Stimulated activated CD8-positive, alpha-beta memory T cell treated with anti-CD3 and anti-CD28 coated beads, Interleukin-4, amount 100 ng/mL, for 4 hours (primary cell): ENCODE measurements at places on chromosomes 12 and 14.

DNA sequence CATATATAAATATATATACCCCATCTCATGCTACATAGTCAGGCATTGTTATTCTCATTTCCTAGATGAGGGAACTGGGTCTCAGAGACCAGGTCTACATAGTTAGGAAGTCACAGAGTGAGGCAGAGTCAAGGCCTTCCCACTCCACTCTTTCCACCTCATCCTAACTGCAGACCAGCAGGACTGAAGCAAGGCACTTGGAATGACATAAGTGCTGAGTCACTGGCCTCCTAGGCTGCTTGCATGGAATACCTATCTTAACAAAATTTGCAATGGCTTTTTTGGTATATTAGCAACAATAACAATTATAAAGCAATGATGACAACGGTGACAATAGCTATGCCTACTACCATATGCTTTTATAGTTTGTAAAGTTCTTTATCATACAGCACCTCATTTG lies 5.4 kb upstream of the ANO4 start:
- no peak for DNase-seq

GRCh38 chr14:87049950-87050349 lies 943.0 kb downstream of the GALC start:
- DNase-seq: no peak

GRCh38 chr12:26435069-26435404 lies 239.7 kb downstream of the SSPN start:
- no peak for DNase-seq

- no peak for DNase-seq
These were observed 350.4 kb downstream of the BMP4 start for GRCh38 chr14:53606203-53606602.

- DNase-seq: no peak
These were observed 16.0 kb downstream of the RITA1 start for GRCh38 chr12:113201187-113202177.

DNA sequence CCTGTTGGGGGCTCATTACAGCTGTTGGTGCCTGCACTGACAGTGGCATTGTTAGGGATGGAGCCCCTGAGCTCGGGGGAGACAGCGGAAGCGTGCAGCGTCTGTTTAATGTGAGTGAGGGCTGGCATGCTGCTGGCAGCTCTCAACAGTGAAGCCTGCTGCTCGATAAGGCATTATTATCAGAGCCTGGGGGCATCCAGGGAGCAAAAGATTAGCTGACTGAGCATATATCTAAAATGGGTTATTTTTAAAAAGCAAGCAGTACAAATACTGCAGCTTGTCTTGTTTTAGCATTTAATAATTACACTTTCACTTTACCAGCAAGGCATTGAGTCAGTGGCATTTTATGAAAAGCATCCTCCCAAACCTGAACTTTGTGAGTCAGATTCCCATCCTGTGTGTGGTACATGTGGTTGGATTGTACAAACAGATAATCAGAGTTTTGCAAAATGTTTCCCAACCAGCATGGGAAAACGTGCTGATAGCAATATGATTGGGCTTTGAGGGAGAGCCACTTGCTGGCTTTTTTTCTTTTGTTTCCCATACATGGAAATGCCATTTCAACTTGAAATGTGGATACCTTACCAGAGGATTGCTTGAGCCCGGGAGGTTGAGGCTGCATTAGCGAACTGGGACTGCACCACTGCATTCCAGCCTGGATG lies 150.8 kb downstream of the PRKCH start:
- DNase-seq: no peak

- no peak for DNase-seq
These were observed 174.4 kb downstream of the PTPRO start for GRCh38 chr12:15496738-15497137.

DNA sequence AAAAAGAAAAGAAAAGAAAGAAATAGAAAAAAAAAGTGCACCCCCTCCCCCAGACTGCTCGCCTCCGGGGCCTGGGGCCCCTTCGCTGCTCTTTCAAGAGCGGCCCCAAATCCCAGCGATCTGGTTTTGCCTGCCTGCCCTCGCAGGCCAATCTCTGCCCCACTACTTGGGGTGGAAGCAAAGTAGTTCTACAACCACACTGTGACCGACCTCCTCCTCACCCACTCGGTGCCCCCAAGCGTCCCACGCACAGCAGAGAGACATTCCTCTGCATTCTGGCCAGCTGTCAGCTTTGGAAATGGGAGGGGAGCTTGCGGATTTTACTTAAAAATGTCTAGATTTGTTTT lies 2.4 kb upstream of the TBX3 start:
- no peak for DNase-seq

- DNase-seq: peak; percentile 16
These were observed 14.7 kb upstream of the TEAD4 start for GRCh38 chr12:2944401-2945047.

DNA sequence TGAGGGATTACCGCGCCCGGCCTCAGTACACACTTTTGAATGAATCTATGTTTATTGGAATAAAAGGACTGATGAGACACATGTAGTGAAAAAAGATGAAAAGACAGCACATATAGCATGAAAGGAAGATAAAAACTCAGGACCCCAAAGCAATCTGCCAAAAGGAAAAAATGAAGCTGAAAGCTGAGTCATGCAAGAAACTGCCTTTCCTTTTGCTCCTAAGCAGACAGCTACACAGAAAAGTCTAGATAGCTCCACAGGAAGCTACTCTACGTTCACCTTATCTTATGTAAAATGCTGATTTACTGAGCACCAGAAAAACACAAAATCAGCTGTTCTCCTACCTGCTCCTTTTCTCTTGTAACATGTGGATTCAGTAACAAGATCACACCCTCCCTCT lies 128.4 kb downstream of the NTF3 start:
- no peak for DNase-seq

DNA sequence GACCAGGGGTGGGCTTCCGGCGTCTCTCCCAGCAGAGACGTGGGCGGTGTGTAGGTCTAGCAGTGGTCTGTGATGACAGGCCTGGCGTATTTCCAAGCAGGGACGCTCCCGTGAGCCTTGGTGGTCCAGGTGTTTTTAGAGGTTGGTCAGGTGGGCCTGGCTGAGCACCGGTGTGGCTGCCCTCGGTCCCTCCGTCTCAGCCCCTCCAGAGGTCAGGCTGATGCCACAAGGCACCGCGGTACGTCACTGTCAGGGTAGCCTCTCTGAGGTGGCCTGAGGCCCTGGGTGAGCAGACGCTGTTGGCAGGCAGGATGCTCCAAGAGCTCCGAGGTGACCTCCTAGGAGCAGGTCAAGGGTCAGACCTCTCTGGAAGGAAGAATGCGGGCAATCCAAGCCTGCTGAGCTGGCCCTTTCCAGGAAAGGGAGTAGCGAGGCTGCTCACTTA lies 13.6 kb downstream of the MTA1 start:
- no peak for DNase-seq
